ENCODE measurements at places on chromosomes 13 and 19.

DNA sequence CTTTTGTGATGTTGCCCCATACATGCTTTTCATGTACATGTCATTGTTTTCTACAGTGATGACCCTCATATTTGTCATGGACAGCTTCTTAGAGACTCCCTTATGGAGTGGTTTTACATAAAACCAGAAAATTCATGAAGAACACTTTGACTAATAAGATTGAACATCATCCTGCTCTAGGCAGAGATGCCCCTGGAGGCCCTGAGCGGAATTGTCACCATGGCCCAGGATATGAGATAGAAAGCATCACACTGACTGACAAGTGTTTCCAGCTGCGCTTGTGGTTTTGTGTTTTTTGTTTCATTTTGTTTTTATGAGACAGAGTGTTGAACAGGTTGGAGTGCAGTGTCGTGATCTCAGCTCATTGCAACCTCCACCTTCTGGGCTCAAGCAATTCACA lies 22.2 kb downstream of the ZNF701 start:
- no peak for ATAC-seq

DNA sequence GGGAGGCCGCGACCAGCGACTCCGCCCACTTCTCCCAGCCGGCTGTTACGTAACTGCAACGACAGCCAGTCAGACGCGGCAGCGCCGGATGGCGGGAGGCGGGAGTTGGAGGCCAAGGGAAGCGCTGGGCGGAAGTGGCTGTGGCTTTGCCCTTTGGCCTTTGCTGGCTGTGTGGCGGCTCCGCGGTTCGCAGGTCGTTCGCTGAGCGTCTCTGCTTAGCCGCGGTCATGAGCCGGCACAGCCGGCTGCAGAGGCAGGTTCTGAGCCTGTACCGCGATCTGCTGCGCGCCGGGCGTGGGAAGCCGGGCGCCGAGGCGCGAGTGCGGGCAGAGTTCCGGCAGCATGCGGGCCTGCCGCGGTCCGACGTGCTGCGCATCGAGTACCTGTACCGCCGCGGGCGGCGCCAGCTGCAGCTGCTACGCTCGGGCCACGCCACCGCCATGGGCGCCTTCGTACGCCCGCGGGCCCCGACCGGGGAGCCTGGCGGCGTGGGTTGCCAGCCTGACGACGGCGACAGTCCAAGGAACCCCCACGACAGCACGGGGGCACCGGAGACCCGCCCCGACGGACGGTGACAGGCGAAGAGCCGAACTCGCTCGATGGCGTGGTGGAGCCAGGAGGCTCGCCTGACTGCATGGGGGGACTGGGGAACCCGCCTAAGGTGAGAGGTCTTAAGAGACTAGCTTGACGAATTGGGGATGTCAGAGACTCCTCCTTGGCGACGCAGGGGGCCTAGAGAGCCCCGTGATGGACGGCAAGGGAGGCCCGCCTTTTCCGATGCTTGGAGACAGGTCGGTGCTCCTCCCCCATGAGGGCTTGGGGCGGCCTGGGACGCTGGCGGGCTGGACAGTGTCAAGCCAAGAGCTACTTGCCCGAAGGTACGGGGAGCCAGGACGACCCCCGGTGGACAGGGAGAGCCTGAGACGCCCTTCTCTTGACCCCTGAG lies at the start of gene SDHAF1:
Gene SDHAF1, plus strand, starts transcription at position 141 of the 946 bp plus-strand sequence. Its CDS starts 87 bp downstream, at position 228.
- peak; percentile 91 for ATAC-seq

DNA sequence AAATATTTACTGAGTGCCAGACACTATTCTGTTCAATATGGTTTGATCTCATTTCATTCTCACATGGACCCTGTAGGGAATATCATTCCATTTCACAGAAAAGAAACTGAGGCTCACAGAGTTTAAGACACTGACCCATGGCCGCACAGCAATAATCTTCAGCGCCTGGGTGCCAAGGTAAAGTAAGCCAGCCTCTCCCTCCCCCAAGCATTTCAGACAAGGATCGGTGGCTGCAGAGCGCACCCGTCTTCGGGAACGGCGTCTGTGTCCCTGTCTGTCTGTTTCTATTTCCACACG lies 4.3 kb upstream of the PDE4A start:
- no peak for ATAC-seq

DNA sequence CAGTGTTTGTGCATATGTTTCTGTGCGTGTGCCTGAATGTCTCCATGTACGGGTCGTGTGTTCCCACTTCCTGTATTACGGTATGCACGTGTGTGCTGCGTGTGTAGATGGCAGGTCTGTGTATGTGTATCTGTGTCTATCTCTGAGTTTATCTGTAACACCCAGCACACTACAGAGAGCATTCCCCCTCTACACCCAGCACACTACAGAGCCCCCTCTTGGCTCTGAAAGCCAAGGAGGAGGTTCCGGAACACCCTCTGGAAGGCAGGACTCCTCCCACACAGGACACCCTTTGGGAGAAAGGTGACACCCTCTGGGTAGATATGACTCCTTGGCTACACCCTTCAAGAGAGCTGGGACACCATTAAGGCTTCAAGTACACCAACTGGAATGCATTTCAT lies 2.1 kb upstream of the ERFL start:
- ATAC-seq: no peak

DNA sequence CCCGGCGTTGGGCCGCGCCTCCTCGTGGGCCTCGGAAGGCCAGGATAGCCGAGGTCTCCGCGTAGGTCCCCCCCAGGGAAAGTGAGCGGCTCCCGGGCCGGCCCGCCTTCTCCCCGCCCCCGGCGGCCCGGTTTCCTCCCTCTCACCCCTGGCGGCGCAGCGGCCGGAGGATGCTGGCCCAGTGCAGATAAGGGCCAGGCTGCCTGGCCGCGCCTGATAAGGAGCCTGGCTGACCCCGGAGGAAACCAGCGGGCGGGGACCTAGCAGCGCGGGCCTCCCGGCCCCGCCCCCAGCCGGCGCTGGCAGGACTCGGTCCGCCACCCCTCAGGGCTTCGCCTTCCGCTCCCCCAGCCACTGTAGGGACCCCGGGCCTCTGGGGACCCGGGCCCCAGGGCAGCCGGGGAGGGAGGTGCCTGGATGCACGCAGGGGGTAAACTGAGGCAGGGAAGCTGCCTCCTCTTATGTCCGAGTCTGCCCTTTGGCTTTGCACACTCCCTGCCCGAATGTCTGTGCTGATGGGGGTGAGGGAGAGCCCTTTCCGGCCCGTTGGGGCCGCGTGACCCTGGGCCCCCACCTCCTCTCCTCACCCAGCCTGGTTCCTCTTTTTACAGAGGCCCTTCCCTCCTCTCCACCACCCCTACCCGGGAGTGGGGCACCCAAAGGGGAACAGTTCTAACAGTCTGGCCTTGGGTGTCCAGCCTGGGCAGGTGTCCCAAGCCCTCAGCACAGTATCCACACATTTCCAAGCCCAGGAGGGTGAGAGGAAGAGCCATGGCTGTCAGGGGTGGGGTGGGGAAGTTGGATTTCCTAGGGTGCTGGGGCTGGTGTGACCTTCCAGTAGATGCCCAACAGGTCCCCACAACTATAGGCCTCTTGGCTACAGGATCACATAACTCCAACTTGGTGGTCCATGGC lies at the start of gene LYL1:
Gene LYL1, minus strand, starts transcription at position 193 of the 915 bp plus-strand sequence. CDS start 1,687 bp downstream, outside the sequence.
- peak; percentile 42 for ATAC-seq
